HFFc6 (cell line): ENCODE measurements at places on chromosomes 5 and 9. TPM values are rescaled to one million over a fixed set of nuclear protein-coding genes. Genes with fewer than 3 reads are reported as not detected.

- H3K27me3 ChIP-seq, result no peaks in the 10 kb centered on the region
- H3K27ac ChIP-seq, result peak overlapping the region; percentile 96
- DNase-seq, result peak; percentile 86
- H3K4me3 ChIP-seq, result peak overlapping the region; percentile 62
- peaks cover 11% of the 10 kb centered on the region for H3K36me3 ChIP-seq
Observed at GRCh38 chr9:110650261-110650660, 18.3 kb upstream of the MUSK start.

DNA sequence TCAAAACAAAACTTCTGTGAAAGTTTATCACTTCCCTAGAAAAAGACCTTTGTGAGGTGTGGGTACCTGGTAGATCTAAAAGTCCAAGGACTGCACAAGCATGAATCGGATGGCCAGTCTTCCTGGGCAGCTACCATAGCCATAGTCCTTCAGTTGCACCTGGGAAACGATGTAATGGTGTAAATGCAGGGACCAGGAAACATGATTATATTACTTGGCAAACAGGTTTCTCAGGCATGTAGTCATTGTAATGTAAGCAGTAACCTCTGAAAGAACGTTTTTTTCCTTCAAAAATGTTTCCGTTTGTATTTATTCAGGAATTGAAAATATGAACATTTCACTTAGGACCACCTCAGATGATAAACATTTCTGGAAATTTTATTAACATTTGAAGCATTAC lies 433.4 kb downstream of the DTWD2 start:
- no peak for DNase-seq
- H3K4me1 ChIP-seq, result no peaks in the 10 kb centered on the region
- no peaks in the 10 kb centered on the region for H3K27me3 ChIP-seq
- H3K27ac ChIP-seq, result no peak overlapping the region

- peak overlapping the region; percentile 86 for H3K4me3 ChIP-seq
- H3K36me3 ChIP-seq, result peaks cover 26% of the 10 kb centered on the region
- H3K27me3 ChIP-seq, result no peaks in the 10 kb centered on the region
- H3K4me1 ChIP-seq, result peaks cover 46% of the 10 kb centered on the region
Observed at GRCh38 chr5:71830681-71831539, 111.8 kb downstream of the CARTPT start.

The PELO gene
- total RNA-seq, result 50.2 to 74.2 TPM (median 66.7 TPM) in 3 replicates

- H3K27ac ChIP-seq, result no peak overlapping the region
- peaks cover 16% of the 10 kb centered on the region for H3K27me3 ChIP-seq
- H3K36me3 ChIP-seq, result peaks cover 4% of the 10 kb centered on the region
- no peak for DNase-seq
- no peak overlapping the region for H3K4me3 ChIP-seq
Observed at GRCh38 chr9:132703336-132703735, 33.1 kb downstream of the GTF3C4 start.
